ENCODE measurements at places on chromosomes 4 and X. TPM values are rescaled to one million over a fixed set of nuclear protein-coding genes. Genes with fewer than 3 reads are reported as not detected.

Gene ANKRD50
- total RNA-seq: 25.3 TPM

Gene MEPE
- total RNA-seq: not detected

Gene DIPK2B
- not detected for total RNA-seq

Gene ANK2
- total RNA-seq: 87.4 TPM

Gene HTR2C
- not detected for total RNA-seq

Gene CABS1
- not detected for total RNA-seq

Gene KDM6A
- 40.2 TPM for total RNA-seq

Gene TEX11
- total RNA-seq: under 0.01 TPM

Gene KLHL34
- total RNA-seq: 0.26 TPM

Gene SPANXD
- not detected for total RNA-seq

Gene MYOZ2
- not detected for total RNA-seq

Gene TECRL
- total RNA-seq: not detected

Gene NXF2
- total RNA-seq: not detected

Gene WDR13
- total RNA-seq: 89.5 TPM

Gene TAF9B
- total RNA-seq: 48.8 TPM

Gene CT55
- not detected for total RNA-seq

Gene RAB41
- total RNA-seq: not detected

Gene RGN
- total RNA-seq: 9.6 TPM

Gene LNX1
- 70.7 TPM for total RNA-seq

Gene RPL34
- total RNA-seq: 716 TPM

Gene STOX2
- total RNA-seq: 2.6 TPM

Gene SPANXA2
- 0.22 TPM for total RNA-seq

Gene ZFP42
- total RNA-seq: not detected
